ENCODE measurements at places on chromosomes 3 and 15.

DNA sequence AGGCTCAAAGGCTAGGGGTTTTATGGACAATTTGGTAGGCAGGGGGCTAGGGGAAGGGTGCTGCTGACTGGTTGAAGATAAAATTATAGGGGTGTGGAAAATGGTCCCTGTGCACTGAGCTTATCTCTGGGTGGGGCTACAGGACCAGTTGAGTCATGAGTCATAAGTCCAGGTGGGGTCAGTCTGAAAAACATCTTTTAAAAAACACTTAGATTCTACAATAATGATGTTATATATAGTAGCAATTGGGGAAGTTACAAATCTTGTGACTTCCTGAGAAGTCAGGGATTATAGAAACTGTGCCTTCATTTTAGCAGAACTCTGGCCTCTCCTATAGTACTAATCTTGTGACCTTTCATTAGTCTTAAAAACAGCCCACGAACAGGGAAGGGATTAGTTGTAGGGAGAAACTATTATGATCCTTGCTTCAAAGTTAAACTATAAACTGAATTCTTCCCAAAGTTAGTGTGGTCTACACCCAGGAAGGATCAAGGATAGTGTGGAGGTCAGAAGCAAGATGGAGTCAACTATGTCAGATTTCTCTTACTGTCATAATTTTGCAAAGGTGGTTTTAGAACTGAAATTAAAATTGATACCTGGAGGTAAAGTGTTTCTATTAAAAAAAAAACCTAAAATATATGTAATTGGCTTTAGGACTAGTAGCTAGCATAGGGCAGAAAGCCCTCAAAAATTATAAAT is 130.1 kb downstream of the P2RY1 start:
- no peak for DNase-seq

DNA sequence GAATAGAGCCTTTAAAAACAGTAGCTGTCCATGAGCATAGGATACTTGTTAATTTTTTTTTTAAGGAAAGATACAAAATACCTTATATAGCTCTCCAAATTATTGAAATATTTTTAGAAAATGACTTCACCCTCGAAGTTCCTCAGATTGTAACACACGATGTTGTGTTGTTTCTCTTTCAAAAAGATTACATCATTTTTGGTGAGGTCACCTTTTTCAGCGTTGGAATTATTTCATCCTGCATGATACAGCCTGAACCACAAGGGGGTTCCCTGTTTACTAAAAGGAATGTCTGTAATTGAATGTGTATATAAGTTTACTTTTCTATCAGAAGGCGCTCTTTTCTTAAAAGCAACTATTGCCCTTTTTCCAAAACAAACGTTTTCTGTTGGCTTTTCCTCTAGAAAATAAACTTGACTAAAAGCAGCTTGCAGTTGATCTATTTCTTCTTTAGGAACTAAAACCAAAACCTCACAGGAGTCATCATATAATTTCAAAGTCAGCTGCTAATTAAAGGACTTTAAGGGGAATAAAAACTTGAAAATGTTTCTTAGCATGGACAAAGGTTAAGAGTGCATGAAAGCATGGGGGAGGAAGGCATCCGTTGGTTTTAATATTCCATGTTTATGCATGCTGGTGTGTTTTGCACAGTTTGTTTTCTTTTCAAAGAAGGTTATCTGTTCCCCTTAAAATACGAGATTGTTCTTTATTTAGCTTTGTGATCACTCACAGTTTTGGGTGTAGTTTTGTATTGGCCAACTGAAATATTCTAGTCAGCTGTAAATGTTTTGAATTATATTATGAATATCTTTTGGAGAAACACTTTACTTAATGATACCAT is 29.4 kb downstream of the LYSMD4 start:
- no peak for DNase-seq

- no peak for DNase-seq
These were observed 78.7 kb upstream of the TTBK2 start for GRCh38 chr15:42999201-42999779.

GRCh38 chr3:112740835-112741234 is 99.9 kb upstream of the CCDC80 start:
- no peak for DNase-seq

- no peak for DNase-seq
These were observed 26.4 kb downstream of the ACAA1 start for GRCh38 chr3:38110314-38111050.

GRCh38 chr15:74964794-74965193 is 8.2 kb upstream of the RPP25 start:
- DNase-seq = no peak

- DNase-seq = no peak
These were observed 99.7 kb upstream of the DAZL start for GRCh38 chr3:16704941-16705340.

DNA sequence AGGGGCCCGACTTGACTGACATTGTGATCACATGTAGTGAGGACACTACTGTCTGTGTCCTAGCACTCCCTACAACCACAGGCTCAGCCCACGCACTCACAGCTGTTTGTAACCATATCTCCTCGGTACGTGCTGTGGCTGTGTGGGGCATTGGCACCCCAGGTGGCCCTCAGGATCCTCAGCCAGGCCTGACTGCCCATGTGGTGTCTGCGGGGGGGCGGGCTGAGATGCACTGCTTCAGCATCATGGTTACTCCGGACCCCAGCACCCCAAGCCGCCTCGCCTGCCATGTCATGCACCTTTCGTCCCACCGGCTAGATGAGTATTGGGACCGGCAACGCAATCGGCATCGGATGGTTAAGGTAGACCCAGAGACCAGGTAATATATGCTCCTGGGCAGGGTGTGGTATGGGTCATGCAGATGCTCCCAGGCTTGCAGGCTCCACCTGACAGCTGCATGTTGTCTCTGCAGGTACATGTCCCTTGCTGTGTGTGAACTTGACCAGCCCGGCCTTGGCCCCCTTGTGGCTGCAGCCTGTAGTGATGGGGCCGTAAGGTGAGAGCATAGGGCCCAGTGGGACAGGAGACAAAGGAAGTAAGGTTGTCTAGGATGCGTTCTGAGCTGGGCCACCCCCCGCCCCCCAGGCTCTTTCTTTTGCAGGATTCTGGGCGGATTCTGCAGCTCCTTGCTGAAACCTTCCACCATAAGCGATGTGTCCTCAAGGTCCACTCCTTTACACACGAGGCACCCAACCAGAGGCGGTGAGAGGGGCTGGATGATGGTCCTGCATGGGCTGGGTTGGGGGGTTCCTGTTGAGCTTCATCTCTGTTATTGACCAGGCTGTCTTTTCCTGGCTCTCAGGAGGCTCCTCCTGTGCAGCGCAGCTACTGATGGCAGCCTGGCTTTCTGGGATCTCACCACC is 4.4 kb downstream of the DALRD3 start:
- no peak for DNase-seq
